SK-N-DZ (cell line): ENCODE measurements at places on chromosomes 7 and 10.

DNA sequence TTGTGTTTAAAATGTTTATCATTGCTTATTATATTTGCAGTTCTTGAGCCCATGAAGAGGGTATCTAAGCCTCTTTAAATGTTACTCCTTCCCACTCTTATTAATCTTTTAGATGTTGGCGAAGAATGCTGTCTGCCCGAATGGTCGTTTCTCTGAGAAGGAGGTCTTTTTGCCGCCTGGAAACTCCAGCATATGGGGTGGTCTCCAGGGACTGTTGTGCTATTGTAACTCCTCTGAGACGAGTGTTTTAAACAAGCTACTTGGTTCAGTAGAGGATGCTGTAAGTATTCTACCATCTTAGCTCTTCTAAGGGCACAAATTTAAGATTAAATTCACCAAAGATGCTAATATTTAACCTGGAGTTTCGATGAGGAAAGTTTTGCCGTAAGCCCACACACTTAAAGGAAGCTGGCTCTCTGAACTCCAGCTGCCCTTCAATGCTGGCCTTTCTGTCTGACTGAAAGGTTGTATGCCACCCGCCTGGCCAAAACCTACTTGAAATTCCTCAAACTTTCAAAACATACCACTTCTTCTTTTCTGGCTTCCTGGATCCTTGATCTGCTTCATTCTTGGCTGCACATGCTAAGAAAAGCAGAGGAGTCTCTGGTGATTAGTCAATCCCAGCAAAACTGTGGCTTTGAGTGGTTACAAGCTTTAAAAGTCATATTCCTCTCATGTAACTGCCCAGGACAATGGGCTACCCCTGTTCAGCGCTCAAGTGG lies 74.7 kb downstream of the ABCA13 start:
- DNase-seq = no peak

DNA sequence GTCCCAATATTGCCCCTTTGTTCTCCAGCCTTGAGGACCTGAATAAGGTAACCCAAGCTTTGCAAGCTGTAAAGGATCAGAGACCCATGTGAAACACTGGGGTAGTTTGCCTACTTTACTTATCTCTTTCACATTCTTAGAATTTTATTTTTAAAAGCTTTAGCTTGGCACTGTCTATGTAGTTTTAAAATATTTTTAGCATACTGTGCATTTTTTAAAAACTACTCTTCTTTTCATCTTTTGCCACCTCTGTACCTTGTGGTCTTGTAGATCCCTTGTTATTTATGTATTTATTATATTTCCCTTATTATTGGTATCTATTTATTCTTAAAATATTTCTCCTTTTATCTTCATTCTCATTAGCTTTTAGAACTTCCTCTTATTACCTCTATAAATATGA lies 12.0 kb upstream of the PTPRZ1 start:
- no peak for DNase-seq

- DNase-seq = no peak
Observed at GRCh38 chr10:54559498-54559897, 241.5 kb downstream of the PCDH15 start.

GRCh38 chr10:49092477-49092876 lies 22.8 kb downstream of the VSTM4 start:
- DNase-seq = no peak

DNA sequence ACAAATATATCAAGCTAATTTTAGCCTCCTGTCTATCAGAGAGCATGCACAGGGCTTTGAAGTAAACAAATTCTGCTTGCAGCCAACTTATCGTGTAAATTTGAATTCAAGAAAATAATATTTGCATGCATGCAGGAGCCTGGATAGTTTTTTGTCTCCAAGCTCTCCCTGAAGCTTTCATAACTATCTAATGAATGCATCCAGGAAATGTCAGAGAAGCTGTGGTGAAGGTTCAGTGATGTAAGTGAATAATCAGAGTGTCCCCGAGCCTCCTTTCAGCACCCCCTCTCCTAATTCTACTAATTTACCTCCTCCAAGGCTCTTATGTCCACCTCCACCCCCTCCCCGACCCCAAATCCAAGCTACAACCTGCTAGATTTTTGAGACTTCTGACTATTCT lies 172.0 kb upstream of the ZNF32 start:
- DNase-seq = no peak

DNA sequence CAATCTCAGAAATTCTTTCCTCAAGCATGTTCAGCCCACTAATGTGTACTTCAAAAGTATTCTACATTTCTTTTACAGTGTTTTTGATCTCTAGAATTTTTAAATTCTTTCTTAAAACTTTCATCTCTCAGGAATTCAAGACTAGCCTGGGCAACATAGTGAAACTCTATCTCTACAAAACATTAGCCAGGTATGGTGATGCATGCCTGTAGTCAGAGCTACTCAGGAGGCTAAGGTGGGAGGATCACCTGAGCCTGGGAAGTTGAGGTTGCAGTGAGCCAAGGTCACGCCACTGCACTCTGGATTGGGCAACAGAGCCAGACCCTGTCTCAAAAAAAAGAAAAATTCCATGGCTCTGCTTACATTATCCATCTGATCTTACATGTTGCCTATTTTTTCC lies 5.0 kb upstream of the EGFR start:
- DNase-seq = no peak

DNA sequence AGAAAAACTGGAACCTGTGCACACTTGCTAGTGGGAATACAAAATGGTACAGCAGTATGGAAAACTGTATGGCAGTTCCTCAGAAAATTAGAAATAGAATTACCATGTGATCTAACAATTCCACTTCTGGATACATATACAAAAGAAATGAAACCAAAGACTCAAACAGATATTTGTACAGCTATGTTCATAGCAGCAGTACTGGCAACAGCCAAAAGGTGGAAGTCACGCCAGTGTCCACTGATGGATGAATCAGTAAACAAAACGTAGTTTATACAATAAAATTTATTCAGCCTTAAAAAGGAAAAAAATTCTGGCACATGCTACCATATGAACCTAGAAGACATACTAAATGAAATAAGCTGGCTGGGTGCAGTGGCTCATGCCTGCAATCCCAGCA lies 23.0 kb downstream of the IDE start:
- DNase-seq = no peak

DNA sequence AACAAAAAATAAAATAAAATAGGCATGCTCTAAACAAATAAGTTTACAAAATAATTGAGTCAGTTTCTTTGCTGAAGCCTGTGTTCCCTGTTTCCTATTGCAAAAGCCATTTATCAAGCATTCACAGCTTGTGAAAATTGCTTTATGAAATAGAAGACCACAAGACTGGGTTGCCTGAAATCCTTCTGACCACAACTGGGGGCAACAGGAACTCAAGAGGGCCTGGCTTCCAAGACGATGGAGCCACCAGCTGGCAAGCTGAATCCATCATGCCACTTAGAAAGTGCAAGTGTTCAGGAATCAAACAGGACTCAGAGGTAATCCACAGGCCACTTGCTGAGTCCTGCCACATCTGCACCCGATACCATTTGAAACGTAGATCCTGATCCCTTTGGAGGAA lies 752 bp upstream of the ABCA13 start:
- DNase-seq = no peak

DNA sequence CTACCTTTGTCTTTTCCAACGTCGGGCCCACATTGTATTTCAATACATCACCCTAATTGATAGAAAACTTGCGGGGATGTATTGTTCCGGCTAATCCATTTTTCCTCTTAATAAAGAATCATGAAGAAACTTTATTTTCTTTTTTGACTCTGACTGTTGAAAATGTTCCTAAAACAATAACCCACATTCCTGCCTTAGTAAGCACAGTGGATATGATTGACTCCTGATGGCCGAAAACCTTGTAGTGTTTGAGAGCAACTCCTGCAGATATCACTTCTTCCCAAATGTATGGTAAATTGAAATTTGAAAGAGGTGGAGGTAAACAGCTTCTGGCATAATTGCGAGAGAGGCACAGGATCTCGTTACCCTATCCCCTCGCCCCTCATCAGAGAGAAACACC lies 65.7 kb downstream of the BICC1 start:
- DNase-seq = no peak

GRCh38 chr10:96646751-96647166 lies 59.9 kb upstream of the TM9SF3 start:
- no peak for DNase-seq

DNA sequence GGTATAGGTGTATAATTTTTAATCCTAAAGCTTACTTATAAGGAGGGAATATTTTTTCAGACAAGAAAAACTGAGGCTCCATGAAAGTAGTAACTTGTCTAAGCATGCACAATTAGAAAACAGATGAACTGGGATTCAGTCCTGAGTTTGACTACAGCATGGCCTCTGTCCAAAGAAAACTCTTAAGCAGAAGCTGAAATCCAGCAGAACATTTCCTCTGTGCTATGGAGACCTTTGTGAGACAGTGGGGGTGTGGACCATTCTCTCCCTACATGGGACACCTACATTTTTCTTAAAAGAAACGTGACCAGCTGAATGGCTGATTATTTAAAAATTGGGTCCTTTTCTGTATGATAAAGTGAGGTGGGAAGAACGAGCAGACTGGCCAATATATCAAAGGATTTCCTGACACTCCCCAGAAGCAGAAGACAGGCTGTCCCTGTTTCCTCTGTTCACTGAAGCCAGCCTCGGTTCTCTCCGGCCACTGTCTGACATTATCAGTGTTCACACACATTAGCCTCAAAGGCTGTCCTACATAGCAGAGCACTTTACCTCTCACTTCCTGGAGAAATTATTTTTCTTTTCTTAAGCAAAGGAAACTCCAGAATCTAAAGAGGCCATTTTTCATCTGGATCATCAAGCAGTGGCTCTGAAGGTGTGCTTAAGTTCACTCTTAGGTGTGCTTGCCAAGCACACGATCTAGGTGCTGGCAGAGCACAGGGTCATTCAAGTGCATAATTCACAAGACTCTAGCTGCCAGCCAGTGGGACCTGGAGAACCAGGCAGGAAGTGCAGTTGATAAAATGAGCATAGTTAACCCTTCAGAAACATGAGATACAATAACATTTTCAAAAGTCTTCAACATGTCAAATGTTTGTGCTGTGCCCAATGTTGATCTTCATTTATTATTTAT lies 40.4 kb upstream of the KIAA1217 start:
- DNase-seq = no peak
